Mammary epithelial cell (primary cell): ENCODE measurements at places on chromosomes 7 and 10.
A peak's percentile ranks its signal among the peaks of the same experiment; 100 is the strongest.

DNA sequence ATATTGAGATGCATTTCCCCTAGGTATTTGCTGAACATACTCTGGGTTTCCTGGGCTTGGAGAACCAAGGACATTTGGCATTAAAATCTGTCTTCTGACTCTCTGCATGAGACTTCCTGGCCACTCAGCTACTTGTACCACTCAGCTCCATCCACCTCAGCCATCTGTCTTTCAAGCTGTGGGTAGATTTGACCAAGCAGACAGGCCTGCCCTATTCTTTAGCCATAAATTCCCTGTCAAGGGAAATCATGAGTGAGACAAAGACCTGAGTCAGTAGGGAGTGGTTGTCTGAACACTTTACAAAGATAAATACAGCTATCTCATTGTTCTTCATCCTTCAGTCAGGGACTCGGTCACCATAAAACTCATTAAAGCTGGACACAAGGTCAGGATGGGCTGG is 399.1 kb downstream of the GPAM start:
- no peak for DNase-seq

DNA sequence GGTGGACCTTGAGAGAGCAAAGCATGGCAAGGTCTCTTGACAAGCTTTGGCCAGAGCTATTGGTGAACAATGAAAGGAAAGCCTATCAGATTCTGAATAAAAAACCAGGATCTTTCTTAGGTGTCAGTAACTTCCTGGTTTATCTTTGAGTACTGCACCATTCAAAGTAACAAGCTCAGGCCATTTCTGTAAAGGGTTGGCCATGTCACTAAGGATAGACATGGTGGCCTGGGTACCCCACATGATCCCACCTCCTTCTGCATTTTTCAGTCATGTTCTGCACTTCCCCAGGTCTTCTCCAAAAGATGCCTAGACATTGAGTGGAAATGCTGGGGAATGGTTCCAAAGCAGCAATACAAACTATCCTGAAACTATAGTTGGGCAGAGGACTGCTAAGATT is 242.0 kb downstream of the ARHGAP12 start:
- no peak for DNase-seq

DNA sequence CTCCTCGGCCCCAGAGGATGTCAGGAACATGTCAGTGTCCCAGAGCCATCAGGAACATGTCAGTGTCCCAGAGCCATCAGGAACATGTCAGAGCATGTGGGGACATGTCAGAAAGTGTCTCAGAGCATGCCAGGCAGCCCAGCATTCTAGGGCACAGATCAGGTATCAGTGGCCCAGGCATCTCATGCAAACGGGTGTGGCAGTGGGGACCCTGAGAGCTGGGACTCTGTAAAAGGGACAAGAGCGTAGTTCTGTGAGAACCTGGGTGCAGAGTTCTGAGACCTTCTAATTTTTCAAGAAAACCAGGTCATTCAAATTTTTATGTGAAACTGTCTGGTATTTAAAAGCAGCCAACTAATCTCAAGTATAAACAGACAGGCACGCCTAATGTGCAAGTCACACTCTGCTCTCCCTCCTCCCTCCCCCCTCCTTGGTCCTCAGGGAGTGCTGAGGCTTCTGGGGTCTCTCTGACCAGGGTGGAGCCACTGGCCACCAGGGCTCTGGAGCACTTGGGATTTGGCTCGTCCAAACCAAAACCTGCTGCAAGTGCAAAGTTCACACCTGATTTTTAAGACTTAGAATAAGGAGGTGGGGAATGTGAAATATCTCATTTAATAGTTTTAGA is 64.6 kb downstream of the ALOX5 start:
- peak; percentile 11 for DNase-seq

DNA sequence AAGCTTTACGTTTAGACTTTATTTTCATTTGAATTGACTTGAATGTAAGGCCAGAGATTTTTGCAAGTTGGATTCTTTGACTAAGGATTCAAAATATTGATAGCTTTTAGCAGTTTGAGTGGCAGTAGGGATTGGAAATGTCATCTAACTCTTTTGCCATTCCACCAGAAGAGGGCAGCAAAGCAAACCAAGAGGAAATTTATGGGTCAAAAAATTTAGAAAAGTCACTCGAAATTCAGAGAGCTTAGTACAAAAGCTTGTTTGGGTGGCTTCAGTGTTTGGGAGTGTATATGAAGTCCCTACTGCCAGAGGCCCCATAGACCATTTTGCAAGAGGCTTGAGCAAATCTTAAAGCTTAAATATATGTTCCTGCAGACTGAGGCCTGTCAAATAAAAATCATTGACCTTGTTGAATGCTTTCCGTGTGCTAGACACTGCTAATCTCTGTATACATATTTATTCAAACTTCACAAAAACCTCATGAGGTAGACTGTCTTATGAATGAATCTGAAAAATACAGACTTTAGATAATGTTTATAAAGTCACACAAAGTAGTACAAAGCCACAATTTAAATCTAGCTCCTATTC is 44.6 kb upstream of the RSBN1L start:
- DNase-seq: no peak

DNA sequence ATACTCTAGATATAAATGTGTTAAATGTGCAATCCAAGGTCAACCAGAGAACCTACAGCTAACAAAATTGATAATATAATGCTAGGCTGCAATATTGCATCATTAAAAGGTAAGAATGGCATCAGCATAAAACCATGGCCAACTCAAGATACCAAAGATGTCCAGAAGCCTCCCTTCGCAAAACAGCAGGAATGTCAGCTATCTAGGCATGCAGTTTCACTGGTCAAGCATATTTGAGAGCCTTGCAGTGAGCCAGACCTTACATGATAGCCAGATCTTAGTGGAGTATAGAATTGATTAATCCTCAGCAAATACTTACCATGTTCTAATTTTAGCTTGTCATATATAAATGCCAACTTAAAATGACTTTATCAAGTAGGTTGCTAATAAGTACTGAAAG is 138.8 kb downstream of the ZEB1 start:
- DNase-seq: no peak

GRCh38 chr10:120555842-120556532 is 99.0 kb downstream of the PLPP4 start:
- DNase-seq: no peak

DNA sequence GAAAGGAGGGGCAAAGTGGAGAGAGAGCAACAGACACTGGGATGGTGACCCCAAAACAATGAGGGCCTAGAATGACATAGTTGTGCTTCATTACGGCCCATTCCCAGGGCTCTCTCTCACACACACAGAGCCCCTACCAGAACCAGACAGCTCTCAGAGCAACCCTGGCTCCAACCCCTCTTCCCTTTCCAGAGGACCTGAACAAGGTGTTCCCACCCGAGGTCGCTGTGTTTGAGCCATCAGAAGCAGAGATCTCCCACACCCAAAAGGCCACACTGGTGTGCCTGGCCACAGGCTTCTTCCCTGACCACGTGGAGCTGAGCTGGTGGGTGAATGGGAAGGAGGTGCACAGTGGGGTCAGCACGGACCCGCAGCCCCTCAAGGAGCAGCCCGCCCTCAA is 20.7 kb downstream of the PRSS2 start:
- DNase-seq: no peak

GRCh38 chr10:117345143-117345542 is 30.1 kb downstream of the PDZD8 start:
- no peak for DNase-seq

GRCh38 chr10:1203216-1203615 is 147.0 kb downstream of the WDR37 start:
- no peak for DNase-seq

GRCh38 chr7:159033956-159034355 is 110.7 kb downstream of the VIPR2 start:
- DNase-seq: no peak

DNA sequence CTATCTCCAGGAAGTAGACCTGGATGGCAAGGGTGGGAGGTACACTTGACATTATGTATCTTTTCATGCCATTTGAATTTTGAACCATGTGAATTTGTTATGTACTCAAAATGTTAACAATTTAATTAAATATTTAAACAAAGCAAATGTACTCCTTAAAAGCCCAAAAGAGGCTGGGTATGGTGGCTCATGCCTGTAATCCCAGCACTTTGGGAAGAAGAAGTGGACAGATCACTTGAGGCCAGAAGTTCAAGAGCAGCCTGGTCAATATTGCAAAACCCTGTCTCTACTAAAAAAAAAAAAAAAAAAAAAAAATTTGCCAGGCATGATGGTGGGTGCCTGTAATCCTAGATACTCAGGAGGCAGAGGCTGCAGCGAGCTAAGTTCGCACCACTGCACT is 136.9 kb upstream of the ASAH2 start:
- DNase-seq: no peak

- DNase-seq: no peak
Observed at GRCh38 chr10:57202356-57202755, 841.3 kb upstream of the ZWINT start.

- no peak for DNase-seq
Observed at GRCh38 chr10:30702860-30703259, 73.3 kb upstream of the LYZL2 start.

DNA sequence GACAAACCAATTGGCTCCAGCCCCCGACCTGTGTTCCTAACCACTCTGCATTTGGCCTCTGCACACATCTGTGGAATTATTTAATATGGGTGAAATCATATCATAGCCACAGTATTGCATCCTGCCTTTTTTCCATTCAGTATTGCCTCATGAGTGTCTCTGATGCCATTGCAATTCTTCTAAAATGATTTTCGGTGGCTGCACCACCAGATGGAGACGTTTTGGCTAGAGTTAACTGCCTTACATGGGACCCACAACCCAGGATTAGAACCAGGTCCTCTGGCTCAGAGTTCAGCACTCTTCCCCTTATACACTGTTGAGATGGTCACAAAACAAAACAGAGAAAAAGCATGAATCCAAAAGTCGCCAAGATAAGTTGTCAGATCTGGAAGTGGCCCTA is 180.8 kb downstream of the EMX2 start:
- DNase-seq: no peak

GRCh38 chr7:128347647-128348097 is 4.0 kb upstream of the RBM28 start:
- no peak for DNase-seq

DNA sequence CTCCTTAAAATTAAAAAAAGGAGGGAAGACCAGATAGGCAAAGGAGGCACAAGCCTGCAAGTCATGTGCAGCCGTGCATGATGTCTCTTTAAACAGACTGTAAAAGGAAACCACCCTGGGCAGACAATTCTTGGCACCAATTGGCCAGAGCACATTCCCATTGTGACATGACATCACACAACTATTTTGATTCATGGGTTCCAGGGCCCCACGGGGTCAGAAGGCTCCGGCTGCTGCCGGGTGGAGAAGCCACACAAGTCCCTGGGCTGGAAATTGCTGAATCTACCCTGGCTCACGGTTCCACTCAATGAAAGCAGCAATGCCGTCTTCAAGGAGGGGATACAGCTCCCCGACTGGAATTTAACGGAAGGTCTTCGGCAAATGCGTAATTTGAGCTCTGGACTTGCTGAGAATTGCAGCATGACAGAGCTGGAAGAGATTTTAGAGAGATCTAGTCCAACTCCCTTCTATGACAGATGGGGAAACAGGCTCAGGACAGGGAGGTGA is 140.5 kb downstream of the PRKAG2 start:
- DNase-seq: peak; percentile 78

- DNase-seq: no peak
Observed at GRCh38 chr7:125347269-125347668, 417.6 kb upstream of the POT1 start.

- DNase-seq: no peak
Observed at GRCh38 chr10:14383266-14383665, 52.5 kb upstream of the FRMD4A start.

GRCh38 chr10:519716-520401 is 169.6 kb downstream of the DIP2C start:
- DNase-seq: no peak

DNA sequence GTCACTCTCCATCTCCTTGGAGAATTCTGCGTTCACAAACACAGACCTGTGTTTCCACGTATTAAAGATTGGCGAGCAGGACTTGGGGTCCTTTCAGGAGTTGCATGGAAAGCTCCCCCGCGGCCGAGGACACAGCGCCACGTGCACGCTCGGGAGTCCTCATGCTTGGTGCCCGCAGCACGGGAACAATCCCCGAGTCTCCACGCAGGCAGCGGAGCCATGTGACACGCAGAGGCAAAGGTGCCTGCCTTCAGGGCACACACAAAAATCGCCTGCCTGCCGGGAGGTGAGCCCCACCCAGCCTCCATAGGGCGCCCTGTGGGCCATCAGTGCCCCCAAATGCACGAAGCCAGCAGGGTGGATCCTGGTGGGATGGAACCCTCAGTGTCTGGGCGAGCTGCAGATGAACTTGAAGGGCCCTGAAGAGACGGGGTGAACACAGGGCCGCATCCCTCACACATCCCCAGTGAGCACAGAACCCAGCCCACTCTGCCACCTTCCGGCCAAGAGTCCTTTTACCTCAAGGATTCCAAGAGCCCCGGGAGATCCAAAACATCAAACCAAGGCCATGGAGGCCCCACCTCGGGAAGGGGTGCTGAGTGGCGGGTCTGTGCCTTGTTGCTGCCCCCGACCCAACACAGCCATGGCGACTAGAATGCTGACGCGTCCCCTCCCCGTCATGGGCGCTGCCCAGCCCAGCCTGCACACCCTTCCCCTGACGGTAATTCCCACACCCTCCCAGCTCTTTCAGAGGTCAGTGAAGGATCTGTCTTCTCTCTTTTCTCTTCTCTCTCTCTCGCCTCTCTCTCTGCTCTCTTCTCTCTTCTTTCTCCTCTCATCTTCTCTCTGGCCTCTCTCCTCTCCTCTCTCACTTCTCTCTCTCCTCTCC is 55.9 kb downstream of the CFAP46 start:
- DNase-seq: no peak

DNA sequence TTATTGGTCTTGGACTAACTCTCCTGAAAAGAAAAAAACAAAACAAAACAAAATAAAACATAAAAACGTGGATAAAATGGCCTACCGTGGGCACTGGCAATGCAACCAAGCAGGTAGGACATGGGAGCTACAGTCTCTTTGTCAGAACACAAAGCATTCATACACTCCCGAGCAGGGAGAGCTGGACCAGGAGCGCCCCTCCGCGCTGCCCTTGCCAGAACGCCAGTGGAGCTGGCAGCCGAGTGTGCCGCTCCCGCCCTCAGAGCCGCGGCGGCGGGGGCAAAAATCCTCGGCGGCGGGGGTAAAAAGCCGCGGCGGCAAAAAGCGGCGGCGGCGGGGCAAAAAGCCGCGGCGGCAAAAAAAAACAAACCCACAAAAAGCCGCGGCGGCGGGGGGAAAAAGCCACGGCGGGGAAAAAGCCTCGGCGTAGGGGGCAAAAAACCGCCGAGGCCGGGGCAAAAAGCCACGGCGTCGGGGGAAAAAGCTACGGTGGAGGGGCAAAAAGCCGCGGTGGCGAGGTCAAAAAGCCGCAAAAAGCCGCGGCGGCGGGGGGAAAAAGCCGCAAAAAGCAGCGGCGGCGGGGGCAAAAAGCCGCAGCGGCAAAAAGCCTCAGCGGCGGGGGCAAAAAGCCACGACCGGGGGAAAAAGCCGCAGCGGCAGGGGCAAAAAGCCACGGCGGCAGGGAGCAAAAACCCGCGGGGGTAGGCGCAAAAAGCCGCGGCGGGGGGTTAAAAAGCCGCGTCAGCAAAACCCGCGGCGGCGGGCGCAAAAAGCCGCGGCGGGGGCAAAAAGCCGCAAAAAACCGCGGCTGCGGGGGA is 418.1 kb downstream of the ZNF716 start:
- DNase-seq: peak; percentile 7

GRCh38 chr10:75530299-75530698 is 98.9 kb downstream of the LRMDA start:
- DNase-seq: peak; percentile 20

GRCh38 chr10:93482145-93482834 is at the start of gene MYOF:
TSS of gene MYOF (minus strand) at chr10:93482334. CDS start at chr10:93482194, 140 bp downstream.
- peak; percentile 82 for DNase-seq
